Fibroblast of skin of back (primary cell): ENCODE measurements at places on chromosomes 5 and 9.

DNA sequence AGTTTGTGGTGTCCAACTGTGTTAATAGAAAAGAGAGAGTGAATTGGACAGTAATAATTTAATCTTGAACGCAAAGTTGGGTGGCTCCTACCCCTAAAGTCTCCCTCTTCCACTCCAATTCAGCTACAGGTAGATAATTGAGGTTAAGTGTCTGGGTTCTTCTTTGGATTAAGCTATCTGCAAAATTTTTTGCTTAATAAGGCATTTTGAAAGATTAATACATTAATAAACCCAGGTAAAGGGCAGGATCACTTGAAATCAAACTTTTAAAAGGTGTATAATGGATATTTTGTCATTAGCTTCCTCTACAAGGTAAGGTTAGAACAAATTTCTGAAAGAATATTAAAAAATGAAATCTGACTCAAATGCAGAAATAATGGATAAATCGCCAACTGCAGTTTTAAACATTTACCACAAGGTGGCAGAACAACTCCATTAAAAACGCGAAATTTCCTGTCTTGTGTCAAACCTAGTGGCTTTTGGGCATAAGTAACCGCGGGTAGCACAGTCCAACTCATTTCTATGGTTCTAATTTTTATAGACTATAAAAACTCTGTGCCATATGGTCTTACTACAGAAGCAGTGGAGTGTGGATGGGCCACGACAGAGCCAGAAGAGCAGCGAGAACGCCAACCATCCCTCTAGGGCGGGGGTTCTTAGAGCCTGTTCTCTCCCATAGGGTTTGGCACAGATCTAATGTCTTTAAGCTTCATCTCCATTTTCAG is 276.5 kb downstream of the ARHGEF28 start:
- DNase-seq = peak; percentile 72

DNA sequence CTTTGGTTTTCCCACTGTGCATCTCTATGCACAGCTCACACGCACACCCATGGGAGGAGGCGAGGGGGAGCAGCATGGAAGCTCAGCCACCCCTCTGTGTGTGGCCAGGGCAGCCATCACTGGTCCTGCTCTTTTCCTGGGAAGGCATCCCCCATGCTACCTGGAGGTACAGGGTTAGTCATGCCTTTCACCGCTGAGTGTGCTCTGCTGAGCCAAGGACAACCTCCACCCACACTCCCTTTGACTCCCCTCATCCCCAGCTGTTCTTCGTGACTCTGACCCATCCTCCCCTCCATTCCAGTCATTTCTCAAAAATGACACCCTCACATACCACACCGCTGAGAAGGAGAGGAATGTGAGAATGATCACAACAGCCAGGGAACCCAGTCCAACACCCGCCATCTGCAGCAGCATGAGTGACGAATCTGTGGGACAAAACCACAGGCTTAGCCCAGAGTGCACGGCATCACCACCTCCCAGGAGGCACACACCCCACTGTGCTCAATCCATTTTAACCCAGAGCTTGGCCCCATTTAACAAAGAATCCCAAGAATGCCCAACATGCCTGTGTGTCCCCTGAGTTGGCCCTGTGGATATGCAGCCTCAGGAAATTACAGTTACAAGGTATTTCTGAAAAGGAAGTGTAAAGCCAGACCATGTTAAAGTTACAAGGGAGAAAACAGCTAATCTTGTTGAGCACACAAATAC is 133.4 kb downstream of the SUSD1 start:
- peak; percentile 100 for DNase-seq

- peak; percentile 50 for DNase-seq
Observed at GRCh38 chr5:91076138-91076537, 307.0 kb downstream of the ARRDC3 start.

DNA sequence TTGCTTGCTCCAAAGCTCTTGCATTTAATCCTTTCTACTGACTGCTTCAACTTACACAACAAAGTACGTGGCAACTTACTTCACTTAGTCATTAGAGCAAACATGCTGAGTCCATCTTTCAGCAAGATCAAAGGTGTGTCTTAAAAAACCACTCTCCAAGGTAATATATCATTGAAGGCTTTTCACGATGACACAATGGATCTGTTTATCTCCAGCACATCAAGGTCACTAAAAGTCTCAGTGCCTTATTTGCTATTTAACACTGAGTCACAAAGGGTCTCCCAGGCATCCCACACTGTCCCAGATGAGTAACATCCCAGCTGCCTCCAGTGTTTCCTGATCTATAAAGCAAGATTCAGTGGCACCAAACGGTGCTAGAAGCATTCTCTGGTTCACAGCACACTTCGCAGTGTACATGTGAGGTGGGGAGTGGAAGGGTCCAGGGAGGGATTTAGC is 3.7 kb upstream of the CLK4 start:
- DNase-seq = peak; percentile 2

- DNase-seq = no peak
Observed at GRCh38 chr5:76626738-76627137, 3.5 kb upstream of the F2RL2 start.
